ENCODE measurements at places on chromosomes 3 and 15.

- no peak for DNase-seq
Observed at GRCh38 chr3:31248563-31248992, 284.1 kb upstream of the STT3B start.

- no peak for DNase-seq
Observed at GRCh38 chr15:54815556-54815955, 381.2 kb downstream of the RSL24D1 start.

DNA sequence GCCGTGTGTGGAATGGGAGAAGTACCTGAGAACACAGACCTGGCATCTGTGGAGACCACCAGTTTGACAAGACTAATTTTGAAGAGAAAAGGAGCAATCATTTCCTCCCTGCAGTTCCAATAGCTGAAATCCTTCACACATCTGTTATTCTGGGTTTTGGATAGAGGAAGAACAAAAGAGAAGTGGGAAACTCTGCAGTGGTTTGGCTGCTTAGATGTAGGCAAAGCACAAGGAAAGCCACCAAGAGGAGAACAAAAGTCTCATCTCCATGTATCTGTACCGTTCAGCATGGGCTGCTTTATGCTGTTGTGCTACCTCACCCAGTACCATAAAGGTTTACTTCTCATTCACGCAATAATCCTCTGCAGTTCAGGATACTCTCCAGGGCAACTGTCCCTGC lies 153.1 kb upstream of the COL8A1 start:
- no peak for DNase-seq

GRCh38 chr3:55875113-55875512 lies 388.0 kb upstream of the WNT5A start:
- DNase-seq: no peak

DNA sequence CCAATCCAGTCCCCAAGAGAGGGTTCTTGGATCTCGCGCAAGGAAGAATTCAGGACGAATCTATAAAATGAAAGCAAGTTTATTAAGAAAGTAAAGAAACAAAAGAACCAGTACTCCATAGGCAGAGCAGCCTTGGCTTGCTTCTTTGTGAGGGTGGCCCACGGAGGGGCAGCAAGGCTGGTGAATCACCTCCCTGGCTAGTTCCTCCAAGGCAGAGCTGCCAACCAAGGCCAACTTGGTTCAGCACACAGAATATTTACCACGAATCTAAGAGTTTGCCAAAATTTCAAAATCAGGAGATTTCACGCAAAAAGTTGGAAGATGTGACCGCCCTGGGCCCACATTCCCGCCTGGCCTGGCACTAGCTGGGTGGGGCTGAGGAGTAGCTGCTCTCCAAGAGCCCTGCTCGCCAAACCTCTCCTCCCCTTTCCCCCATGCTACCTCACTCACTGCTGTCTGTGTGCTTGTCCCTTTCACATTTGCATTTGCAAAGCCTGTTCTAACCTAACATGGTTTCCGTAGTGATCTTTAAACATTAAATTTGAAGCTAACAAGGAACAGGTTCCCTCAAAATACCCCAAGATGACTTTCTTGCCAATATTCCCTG lies 26.2 kb upstream of the DCUN1D1 start:
- DNase-seq: no peak

DNA sequence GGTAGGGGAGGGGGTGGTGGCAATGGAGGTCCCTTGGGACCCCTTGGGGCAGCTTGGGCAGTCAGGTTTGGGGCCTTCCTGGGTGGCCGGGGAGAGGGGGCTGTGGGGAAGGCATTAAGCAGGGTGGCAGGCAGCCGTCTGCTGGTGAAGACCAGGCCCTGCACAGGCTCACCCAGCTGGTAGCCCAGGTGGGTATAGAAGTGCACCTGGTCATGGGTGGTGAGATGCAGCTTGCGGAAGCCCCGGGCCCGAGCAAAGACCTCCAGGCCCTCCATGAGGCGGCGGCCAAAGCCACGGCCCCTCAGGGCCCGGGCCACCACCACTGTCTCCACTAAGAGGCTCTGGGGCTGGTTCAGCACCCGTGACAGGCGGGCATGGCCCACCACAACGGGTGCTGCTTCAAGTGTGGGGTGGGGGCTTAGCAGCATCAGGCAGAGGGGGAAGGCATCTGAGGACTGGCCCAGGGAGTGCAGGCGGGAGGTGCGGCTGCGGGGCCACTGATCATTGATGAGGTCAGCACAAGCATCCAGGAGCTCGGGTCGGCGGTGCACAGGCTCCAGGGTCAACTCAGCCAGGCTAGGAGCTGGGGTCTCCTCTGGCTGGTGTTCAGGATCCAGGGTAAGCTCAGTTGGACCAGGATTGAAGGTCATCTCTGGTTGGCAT lies 2.4 kb downstream of the HYAL3 start:
- no peak for DNase-seq

DNA sequence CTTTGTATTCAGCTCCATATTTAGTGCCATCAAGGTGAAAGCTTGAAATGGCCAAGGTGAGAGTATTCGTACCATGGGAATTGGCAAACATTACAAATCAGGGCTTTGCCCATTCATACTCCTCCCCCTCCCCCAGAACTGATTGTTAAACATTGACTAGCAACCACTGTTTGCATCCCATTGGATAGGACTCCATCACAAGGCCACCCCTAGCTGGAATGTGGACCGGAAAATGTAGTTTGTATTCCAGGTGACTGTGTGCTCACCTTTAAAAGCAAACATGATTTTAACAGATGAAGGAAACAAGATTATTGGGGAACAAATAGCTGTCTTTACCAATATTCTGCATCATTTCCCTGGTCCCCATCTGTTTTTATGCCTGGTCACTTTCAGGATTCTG lies 14.1 kb downstream of the ST3GAL6 start:
- DNase-seq: no peak

DNA sequence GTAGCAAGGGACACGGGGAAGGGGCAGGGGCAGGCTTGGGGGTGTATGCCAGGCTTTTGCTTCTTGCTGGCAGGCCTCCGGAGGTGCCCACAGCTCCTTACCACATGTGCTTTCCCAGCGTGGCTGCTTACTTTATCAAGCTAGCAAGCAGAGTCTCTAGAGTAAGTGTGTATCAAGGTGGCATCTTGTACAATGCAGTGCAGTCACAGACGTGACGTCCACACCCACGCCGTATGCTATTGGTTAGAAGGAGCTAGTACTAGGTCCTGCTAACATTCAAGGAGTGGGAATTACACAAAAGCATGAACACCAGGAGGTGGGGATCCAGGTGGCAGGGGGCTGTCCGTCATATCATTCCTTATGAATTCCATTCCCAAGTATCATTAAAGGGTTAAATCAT lies 15.3 kb upstream of the AGBL1 start:
- no peak for DNase-seq

All from NCI-H1436 treated with DMSO at 0.1 percent for 48 hours (cell line).